ENCODE measurements at places on chromosomes 13 and 19. TPM values are rescaled to one million over a fixed set of nuclear protein-coding genes. Genes with fewer than 3 reads are reported as not detected.

GRCh38 chr13:84962849-84963248 lies 836.4 kb downstream of the SLITRK6 start:
- H3K4me3 ChIP-seq, result no peak overlapping the region
- no peaks in the 10 kb centered on the region for H3K36me3 ChIP-seq
- H3K4me1 ChIP-seq, result no peaks in the 10 kb centered on the region
- H3K27me3 ChIP-seq, result no peaks in the 10 kb centered on the region
- DNase-seq, result no peak

DNA sequence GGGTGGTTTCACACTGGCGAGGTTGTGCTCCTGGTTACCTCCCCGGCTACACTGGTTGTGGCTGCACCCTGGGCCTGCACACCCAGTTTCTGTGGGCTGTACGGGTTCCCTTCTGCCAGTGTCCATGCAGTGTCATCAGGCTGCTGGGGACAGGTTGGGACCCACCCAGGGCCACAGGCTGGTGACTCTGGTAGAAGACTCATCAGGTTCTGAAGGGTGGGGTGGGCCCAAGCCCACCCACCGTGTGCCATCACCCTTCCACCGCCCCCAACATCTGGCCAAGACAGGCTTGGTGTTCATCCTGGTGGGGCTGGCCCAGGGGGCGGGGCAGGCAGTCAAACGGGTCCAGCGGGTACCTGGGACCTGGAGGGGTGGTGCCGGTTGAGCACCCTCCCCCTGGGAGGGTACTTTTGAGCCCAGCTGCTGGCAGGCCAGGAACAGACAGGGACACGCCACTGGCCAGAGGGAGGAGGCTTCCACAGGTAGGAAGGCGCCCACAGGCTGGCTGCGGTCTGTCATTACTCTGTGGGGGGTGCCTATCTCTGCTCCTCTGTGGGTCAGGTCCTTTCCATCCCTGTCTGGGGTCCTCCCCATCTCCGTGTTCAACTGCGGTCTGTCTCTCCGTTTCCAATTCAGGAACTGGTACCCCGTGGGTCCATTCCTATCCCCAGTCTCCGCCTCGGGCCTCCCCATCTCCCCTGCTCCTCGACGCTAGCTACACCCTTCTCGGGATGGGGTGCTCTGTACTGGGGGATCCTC lies at the start of gene RNF225:
Gene RNF225 (plus strand): TSS at position 437 of the 759 bp plus-strand sequence. CDS start 434 bp downstream, outside the sequence.
- H3K4me3 ChIP-seq, result peak within 1 kb of the TSS; percentile 67
- no peaks in the 10 kb centered on the region for H3K4me1 ChIP-seq
- H3K27ac ChIP-seq, result no peak within 1 kb of the TSS

Gene ZSCAN1
- total RNA-seq, result 1.2 TPM

GRCh38 chr19:6587998-6588507 lies 2.9 kb downstream of the CD70 start:
- peaks cover 62% of the 10 kb centered on the region for H3K27me3 ChIP-seq
- no peaks in the 10 kb centered on the region for H3K4me1 ChIP-seq
- no peak overlapping the region for H3K27ac ChIP-seq

- H3K4me1 ChIP-seq, result peaks cover 3% of the 10 kb centered on the region
- no peaks in the 10 kb centered on the region for H3K27me3 ChIP-seq
- no peaks in the 10 kb centered on the region for H3K36me3 ChIP-seq
- DNase-seq, result no peak
- H3K4me3 ChIP-seq, result no peak overlapping the region
Measured at GRCh38 chr13:29499506-29500165, 95.9 kb downstream of the SLC7A1 start.

DNA sequence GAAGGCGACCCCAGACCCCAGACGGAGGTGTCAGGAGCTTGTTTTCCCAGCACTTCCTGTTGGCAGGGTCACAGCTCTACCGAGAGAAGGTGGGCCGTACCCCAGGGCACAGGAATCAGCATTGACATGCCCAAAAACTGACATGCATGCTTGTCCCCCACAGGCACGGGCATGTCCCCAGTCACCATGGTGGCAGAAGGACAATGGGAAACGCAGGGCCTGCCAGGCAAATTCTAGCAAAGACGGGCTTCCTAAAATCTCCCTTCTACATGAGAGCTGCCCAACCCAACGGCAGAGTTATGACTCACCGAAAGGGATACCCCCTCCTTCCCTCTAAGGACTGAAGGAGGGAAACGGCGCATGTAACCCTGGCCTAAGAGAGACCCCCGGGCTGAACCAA lies 18.5 kb downstream of the TSHZ3 start:
- no peaks in the 10 kb centered on the region for H3K36me3 ChIP-seq
- no peaks in the 10 kb centered on the region for H3K27me3 ChIP-seq
- H3K4me1 ChIP-seq, result peaks cover 15% of the 10 kb centered on the region
- H3K4me3 ChIP-seq, result no peak overlapping the region
- H3K27ac ChIP-seq, result no peak overlapping the region
- DNase-seq, result no peak

DNA sequence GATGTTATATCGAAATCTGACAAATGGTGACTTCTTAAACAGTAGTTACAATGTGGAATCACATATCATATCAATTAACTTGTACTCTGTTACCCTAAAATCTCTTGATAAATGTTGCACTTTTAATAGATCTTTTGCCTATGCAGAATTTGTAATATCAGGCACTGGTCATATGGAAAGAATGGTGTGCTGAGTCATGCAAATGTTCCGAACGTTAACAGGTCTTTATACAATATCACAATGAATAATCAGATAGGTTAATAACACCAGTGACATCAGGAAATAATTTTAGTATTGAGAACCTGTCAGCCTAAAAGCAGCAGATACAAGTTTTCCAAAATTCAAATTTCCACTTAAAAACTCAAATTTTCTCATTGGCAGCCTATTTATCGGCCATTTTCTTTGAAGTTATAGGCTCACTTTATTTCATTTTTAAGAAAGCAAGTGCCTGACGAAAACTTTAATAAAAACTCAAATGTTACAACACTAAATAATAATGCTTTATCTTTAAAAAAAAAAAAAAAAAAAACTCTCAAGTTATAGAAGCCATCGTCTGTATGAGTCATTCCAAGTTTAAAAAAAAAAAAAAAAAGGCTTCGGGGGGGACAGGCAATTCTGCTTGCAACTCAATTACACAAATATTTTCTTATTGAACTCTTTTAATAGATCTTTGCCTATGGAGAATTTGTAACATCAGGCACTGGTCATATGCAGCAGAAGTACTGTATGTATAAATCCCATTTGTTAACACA lies 180.9 kb downstream of the DIAPH3 start:
- no peaks in the 10 kb centered on the region for H3K4me1 ChIP-seq
- no peak overlapping the region for H3K4me3 ChIP-seq
- H3K27me3 ChIP-seq, result no peaks in the 10 kb centered on the region
- no peak overlapping the region for H3K27ac ChIP-seq
- DNase-seq, result no peak

Gene KLK4
- not detected for total RNA-seq

Gene ZNF556
- not detected for total RNA-seq

DNA sequence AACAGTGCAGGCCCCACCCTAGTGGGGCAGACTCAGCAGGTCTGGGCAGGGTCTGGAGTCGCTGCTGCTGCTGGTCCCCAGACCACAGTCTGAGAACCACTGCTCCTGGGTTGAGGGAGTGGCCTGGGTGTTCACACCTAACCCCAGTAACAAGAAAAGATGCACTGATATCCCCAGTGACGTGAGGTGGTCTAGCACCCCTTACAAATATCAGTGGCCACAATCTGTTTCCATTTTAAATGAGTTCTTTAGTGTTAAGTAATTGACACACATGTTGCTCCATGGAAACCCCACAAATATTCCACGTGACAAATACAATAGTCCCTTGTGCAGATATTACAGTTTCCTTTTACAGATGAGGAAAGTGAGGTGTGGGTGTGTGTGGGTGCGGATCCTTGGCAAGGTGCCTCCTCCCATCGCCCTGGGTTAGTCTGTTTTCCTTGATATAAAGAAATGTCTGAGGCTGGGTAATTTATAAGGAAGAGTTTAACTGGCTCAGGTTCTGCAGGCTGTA lies 96.3 kb upstream of the GPR183 start:
- H3K27me3 ChIP-seq, result no peaks in the 10 kb centered on the region
- DNase-seq, result no peak
- no peaks in the 10 kb centered on the region for H3K4me1 ChIP-seq

Gene RNF17
- not detected for total RNA-seq

GRCh38 chr13:111120422-111120821 lies 5.3 kb downstream of the ARHGEF7 start:
- no peak for DNase-seq
- H3K27me3 ChIP-seq, result no peaks in the 10 kb centered on the region
- no peaks in the 10 kb centered on the region for H3K36me3 ChIP-seq
- no peak overlapping the region for H3K4me3 ChIP-seq
- H3K4me1 ChIP-seq, result no peaks in the 10 kb centered on the region

Gene SUGT1
- 103 TPM for total RNA-seq

- DNase-seq, result no peak
- H3K4me1 ChIP-seq, result no peaks in the 10 kb centered on the region
- H3K27ac ChIP-seq, result no peak overlapping the region
- H3K4me3 ChIP-seq, result no peak overlapping the region
Measured at GRCh38 chr13:102606537-102607309, 9.9 kb downstream of the TPP2 start.

DNA sequence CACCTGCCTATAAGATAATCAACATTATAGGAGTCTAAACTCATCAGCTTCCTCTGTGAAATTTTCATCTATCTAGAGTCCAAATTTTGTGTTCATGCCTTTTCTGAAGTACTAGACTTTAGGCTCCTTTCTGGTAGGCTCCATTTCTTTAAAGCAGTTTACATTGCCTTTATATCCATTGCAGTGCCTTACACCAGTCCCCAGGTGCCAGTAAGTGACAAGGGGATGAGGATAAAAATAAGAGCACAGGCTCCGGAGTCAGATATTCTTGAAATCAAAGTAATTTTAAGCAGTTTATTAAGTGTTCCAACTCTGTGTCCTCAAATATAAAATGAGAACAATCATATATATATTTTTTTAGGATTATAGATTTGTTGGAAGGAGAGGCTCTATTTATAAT lies 10.6 kb upstream of the CYSLTR2 start:
- no peak overlapping the region for H3K27ac ChIP-seq
- H3K36me3 ChIP-seq, result no peaks in the 10 kb centered on the region
- no peaks in the 10 kb centered on the region for H3K27me3 ChIP-seq
- no peak overlapping the region for H3K4me3 ChIP-seq
- H3K4me1 ChIP-seq, result no peaks in the 10 kb centered on the region

GRCh38 chr13:96982672-96983071 lies 11.6 kb downstream of the OXGR1 start:
- no peaks in the 10 kb centered on the region for H3K27me3 ChIP-seq
- no peaks in the 10 kb centered on the region for H3K36me3 ChIP-seq
- H3K4me1 ChIP-seq, result no peaks in the 10 kb centered on the region
- no peak overlapping the region for H3K4me3 ChIP-seq

GRCh38 chr19:2993579-2993978 lies 16.2 kb downstream of the TLE6 start:
- H3K36me3 ChIP-seq, result no peaks in the 10 kb centered on the region
- H3K4me1 ChIP-seq, result no peaks in the 10 kb centered on the region
- no peak overlapping the region for H3K27ac ChIP-seq
- H3K27me3 ChIP-seq, result no peaks in the 10 kb centered on the region
- H3K4me3 ChIP-seq, result no peak overlapping the region

- H3K27me3 ChIP-seq, result no peaks in the 10 kb centered on the region
- H3K4me3 ChIP-seq, result no peak overlapping the region
- H3K27ac ChIP-seq, result no peak overlapping the region
- no peak for DNase-seq
- H3K4me1 ChIP-seq, result no peaks in the 10 kb centered on the region
- no peaks in the 10 kb centered on the region for H3K36me3 ChIP-seq
Measured at GRCh38 chr13:54660277-54660676, 1631.7 kb downstream of the OLFM4 start.

GRCh38 chr13:24279327-24280110 lies 29.9 kb upstream of the C1QTNF9 start:
- no peaks in the 10 kb centered on the region for H3K4me1 ChIP-seq
- H3K27me3 ChIP-seq, result no peaks in the 10 kb centered on the region
- no peaks in the 10 kb centered on the region for H3K36me3 ChIP-seq

DNA sequence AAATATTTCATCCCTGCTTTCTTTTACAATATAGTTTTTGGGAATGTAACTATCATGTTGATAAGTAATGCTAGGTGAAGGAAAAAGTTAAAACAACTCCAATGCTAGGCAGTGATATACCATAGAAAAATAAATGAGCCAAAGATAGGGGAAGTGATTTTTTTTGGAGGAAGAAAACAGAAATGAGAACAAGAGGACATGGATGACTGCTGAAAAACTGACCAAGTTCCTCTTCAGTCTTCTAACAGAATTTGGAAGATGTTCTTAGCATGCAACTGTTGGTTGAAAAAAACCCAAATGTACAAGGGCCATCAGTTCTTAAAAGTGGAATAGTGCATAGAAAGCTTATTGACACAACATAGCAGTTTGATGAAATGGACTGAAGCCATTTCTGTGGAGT lies 262.5 kb upstream of the STARD13 start:
- H3K27ac ChIP-seq, result no peak overlapping the region
- no peak for DNase-seq
- H3K27me3 ChIP-seq, result no peaks in the 10 kb centered on the region
- peaks cover 9% of the 10 kb centered on the region for H3K4me1 ChIP-seq
- no peaks in the 10 kb centered on the region for H3K36me3 ChIP-seq

Gene MYO1F
- 2.2 TPM for total RNA-seq

Gene TLE2
- 11.5 TPM for total RNA-seq

Gene CEACAM20
- total RNA-seq, result not detected
